ENCODE measurements at places on chromosomes 16 and 17.
A peak's percentile ranks its signal among the peaks of the same experiment; 100 is the strongest.

DNA sequence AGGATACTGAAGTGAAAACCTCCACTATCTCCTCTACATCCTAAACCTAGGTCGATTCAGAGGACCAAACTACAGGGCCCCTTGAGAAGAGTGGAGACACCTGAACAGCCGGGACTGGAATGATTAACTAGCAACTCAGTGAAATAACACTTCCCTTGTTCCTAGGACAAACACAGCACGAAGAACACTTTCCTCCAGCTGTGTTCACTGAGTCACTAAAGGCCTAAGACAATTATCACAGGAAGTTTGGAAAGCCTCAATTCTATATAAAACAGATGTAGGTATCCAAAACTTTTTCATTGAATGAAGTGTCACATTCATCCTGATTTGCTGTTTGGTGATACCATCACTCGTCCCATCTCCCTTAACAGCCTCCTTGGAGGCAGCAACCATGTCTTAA is 15.5 kb upstream of the CUEDC1 start:
- DNase-seq, result no peak

- peak; percentile 62 for DNase-seq
Observed at GRCh38 chr17:35368081-35368830, 5.2 kb downstream of the SLFN11 start.

- no peak for DNase-seq
Observed at GRCh38 chr17:70100983-70101382, 26.0 kb downstream of the KCNJ16 start.

GRCh38 chr16:71698491-71698890 is 26.0 kb downstream of the PHLPP2 start:
- no peak for DNase-seq

GRCh38 chr17:65780111-65780510 is 218.7 kb upstream of the AXIN2 start:
- DNase-seq, result no peak

GRCh38 chr16:27547134-27547533 is 2.6 kb downstream of the GTF3C1 start:
- no peak for DNase-seq

DNA sequence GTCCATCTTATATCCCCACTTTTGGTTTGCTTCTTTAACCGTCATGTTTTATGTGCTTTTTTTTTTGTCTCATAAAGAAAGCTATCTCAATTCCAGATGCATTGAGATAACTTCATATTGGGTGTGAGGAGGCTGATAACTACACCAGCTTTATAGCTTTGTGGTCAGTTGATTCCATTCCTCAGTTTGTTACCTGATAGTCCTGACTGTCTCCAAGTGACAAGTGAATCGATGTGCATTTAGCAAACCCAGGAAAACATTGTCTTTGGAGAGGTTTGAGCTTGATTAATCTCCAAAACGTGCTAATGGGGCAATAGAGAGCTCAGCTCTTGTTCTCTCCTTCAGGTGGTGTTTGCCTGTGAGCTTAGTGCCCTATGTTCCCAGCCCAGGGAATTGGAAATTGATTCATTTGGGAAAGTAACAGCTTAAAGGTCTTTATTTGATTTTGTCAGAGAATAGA is 22.7 kb downstream of the HS3ST3B1 start:
- DNase-seq, result no peak

DNA sequence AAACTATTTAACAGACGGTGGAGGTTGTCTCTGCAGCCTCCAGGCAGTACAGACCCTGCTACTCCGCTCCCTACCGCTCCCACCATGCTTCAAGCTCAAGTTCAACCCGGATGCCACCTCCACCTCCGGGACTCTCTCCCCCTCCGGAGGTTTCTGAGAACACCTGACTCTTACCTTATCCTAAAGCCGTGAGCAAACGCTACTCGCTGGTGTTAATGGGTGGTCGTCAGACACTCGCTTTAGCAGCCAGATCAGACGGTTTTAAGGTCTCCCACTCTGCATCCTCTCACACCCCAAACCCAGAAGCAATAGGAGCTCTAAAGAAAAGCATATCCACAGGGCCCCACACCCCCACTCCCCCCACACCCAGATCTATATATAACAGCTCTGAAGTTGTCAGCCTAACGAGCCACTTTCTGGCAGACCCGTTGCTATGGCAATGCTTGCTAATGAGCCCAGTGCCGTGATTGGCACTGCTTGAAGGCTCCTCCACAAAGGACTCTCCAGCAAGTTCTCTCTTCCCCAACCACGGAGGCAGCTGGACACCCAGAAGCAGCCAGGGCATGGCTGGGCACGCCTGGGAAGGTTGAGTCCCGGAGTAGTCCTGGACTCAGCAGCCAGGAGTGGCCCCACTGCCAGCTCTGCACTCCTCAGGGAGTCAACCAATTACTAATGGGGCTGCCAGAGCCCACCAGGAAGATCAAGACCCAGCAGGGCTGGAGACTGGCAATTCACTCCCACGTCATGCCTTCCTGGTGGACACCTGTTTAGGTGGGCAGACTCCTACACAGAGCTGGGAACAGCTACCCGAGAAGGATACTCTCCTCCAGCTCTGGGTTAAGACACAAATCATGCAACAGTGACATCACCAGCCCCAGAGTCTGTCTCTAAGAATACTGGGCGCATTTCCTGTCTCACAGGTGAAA is 121.2 kb upstream of the RCVRN start:
- no peak for DNase-seq

DNA sequence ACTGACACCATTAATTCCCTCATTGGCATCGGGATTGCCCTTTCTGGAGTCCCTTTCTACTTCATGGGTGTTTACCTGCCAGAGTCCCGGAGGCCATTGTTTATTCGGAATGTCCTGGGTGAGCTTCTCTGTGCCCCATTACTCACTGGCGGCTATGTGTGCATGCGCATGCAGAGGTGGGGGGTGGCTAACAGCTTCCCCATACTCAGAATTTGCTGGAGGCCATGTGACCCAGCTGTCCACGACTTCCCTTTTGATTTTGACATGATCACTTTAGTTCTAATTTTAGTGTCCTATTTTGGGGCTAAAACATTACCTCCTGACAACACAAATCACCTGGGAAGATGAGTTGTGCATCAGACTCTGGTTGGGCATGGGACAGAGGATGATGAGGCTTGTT is 14.1 kb downstream of the SLC7A6OS start:
- no peak for DNase-seq

DNA sequence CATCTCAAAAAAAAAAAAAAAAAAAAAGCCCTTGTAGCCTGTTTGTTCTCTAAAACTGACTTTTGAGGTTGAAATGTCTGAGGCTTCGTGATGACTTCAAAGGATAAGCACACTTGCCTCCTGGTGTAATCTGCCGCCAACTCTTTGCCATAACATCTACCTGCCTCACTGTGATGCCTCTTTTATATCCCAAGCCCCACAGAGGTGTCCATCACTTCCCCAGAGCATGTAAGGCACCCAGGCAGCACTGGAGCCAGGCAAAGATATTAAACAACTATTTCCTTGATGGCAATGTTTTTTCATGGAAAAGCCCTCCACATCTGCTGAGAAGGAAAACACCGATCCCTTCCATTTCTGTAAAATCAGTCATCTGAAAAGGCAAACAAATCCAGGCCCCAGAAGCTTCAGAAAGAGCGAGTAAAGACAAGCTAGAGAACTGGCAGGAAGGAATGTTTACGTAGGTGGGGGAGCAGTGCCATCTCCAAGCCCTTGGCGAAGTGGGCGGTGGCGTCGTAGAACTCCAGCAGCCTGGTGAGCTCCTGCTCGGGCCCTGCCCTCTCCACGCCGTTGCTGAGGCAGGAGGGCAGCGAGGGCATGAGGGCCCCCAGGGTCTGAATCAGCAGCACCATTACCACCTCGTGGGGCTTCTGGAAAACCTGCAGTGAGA is 28.6 kb downstream of the COG7 start:
- DNase-seq, result no peak

GRCh38 chr17:48618256-48618896 is 3.3 kb upstream of the HOXB8 start:
- peak; percentile 76 for DNase-seq

DNA sequence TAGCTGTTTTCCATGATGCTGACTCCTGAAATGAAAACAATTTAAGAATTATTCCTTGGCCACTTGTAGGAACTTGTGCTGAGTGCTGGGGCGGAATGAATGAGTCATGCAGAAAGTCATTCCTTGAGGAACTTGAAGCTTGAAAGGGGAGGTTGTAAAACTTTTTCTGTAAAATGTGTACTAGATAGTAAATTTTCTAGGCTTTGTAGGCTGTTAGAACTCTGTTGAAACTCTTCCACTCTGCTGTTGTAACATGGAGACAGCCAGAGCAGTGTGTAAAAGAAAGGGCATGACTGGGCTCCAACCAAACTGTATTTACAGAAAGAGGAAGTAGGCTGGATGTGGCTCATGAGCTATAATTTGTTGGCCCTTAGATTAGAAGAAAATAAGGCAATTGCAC is 46.1 kb downstream of the ABCA8 start:
- peak; percentile 20 for DNase-seq

- no peak for DNase-seq
Observed at GRCh38 chr16:49274591-49274990, 7.0 kb downstream of the CBLN1 start.

DNA sequence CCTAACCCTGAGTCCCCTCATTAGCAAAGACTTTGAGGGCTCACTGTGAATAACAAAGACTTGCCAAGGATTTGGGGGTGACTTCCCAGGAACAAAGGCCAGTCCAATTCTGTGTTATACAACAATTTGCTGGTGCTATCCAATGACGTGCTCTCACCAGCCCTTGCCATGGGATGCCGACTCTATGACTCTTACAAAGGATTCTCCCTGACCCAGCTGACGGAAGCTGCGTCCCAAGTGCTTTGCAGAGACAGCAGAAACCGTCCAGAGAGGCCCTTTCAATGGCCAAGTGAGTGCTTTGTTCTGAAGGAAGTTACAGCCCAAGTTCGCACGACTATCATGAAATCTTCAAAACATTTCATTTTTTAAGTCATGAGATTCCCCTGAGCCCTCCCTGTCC is 345.3 kb upstream of the TNRC6C start:
- no peak for DNase-seq

DNA sequence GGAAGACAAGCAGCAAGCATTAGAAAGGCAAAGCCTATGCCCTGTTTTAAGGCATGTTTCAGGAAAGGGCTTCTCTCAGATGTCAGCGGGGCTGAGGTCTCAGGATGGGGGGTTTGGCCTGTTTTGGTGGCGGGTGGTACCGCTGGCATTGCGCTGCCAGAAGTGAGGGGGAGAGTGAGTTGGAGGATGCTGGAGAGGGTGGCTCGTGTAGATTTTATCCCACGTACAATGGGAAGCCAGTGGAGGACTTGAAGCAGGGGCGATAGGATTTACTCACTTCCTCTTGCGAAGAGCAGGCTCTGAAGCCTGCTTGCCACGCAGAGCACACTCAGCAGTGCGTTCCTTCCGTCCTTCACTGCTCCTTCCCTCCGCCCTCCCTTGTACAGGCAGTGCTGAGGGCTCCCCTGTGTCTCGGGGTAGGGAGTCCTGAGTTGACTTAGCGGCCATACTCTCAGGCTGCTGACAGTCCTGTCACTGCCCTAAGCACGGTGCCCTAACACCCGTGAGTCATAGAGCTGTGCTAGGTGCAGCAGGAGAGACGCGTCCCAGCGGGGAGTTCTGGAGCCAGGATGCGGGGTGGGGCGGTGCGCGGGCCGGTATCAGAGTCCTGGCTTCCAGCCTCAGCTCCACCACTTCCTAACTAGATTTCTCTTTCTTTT is 113.1 kb downstream of the SNX29 start:
- peak; percentile 63 for DNase-seq

DNA sequence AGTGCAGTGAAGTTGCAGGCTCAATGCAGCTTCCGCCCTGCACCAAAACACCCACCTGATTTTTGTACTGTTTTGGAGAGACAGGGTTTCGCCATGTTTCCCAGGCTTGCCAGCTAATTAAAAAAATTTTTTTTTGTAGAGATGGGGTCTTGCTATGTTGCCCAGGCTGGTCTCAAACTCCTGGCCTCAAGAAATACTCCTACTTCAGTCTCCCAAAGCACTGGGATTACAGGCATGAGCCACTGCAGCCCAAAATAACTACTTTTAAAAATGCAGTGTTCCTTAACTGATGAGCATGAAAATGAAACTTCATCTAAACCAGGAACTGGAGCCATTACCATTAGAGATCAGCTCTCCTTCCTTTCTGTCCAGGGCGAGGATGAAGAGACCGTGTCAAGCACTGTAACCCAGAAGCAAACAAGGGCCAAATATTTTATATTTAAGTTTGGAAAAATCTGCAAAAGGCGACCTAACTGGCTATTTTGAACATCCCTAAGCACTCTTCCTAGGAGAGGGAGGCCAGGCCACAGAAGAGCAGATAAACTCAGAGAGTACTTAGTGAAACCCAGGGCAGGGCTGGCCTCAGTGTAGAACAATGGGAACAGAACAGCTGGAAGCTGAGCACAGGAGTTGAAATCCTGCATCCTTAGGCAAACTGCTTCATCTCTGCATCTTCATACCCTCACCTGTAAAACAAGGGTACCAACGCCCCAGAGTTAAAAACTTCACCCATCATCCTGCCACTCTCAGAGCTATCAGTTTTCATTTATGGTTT is 24.0 kb downstream of the CREBBP start:
- DNase-seq, result no peak

DNA sequence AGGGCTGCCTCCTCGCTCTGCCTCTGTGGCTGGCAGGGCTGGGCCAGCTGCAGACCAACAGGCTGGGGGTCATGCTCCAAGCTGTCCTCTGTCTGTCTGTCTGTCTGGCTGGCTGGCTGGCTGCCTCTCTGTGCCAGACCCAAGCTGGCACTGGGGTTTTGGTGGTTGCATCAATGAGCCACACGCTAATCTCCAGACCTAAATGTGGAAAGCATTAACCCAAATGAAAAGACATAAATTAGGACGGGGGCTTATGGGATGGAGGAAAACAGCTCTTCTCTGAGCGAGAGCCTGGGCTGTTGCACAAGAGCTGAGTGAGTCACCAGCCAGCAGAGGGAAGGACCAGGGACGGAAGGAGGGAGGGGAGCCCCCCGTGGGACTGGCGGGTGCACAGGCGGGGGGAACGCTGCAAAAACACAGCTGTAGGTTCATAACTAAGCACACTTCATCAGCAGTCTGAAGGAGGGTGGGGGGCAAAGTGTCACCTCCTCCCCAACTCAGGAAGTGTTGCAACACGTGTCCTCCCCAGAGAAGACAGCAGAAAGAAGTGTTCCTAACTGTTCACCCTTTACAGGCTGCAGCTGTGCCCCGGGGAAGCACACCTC is 83.4 kb downstream of the GAS7 start:
- DNase-seq, result peak; percentile 4

GRCh38 chr16:8967132-8967821 is 3.6 kb upstream of the USP7 start:
- DNase-seq, result no peak

GRCh38 chr16:47715442-47716083 is 254.4 kb downstream of the PHKB start:
- DNase-seq, result no peak

- peak; percentile 72 for DNase-seq
Observed at GRCh38 chr17:36544044-36544306, 744 bp upstream of the GGNBP2 start.

DNA sequence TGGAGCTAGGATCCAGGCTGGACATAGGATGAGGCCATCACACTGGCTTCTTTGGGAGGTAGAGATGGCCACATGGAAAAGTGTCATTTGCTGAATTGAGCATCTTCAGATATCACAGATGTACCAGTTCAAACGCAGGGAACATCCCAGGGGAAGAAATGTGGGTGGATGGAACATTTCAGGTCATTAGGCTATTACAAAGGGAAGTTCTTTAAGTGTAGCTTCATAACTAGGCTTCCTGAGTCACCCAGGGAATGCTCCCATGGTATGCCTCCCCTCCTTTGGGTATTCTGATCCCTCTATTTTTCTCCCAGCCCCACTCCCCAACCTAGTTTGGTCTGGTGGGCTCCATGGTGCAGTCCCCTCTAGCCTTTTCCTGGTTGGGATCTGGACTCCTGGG is 69.8 kb upstream of the IRX3 start:
- no peak for DNase-seq

- no peak for DNase-seq
Observed at GRCh38 chr16:68752602-68753001, 15.5 kb downstream of the CDH1 start.

GRCh38 chr17:48054238-48055185 is 6.4 kb downstream of the NFE2L1 start:
- no peak for DNase-seq
